Stimulated activated CD8-positive, alpha-beta memory T cell treated with anti-CD3 and anti-CD28 coated beads, Interleukin-2, amount 100 ng/mL, for 48 hours (primary cell): ENCODE measurements at places on chromosomes 6 and 20.
A peak's percentile ranks its signal among the peaks of the same experiment; 100 is the strongest.

DNA sequence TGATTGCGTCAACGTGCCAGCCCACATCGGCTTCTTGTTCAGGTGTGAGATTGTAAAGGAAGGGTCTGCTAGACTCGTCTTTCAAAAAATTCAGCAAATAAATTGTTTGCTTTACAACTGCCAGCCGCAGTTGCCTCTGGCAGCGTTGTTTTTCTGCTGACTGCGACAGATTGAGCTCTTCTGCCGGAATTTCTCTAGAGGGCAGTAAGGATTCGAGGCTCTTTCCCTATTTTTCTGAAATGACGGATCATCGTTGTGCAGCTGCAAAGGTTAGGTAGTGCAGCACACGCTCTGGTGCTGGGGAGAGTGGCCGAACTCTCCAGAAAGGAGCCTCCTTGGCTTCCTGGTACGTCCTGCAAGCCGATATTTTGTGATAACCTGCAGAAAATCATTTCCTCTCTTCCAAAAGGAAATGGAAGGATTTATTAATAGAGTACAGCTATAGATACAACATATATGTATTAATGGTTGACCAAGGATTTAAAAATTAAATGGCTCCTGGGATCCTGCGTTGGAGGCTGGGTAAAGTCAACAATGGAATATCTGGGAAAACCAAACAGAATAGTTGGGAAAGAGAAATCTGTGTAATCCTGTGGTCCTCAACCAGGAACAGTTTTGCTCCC lies 121.9 kb upstream of the ZFP64 start:
- DNase-seq, result no peak

GRCh38 chr6:143169440-143169839 lies 108.8 kb downstream of the AIG1 start:
- no peak for DNase-seq

DNA sequence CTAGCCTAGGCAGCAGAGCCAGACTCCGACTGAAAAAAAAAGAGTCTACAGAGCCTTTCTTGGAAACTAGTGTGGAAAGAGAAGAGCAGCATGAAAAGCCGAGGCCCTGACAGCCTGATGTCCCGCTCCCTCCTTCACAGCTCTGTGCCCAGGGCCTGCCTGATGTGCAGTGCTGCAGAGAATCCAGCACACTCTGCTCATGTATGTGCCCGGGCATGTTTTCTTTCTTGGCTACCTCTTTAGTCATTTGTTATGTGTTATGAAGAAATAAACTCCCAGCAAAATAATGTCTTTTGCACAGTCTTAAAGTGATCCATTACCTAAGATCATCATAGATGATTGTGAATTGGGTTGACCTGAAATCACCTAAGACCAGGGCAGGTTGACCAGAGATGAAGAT lies 78.1 kb upstream of the EZR start:
- no peak for DNase-seq

DNA sequence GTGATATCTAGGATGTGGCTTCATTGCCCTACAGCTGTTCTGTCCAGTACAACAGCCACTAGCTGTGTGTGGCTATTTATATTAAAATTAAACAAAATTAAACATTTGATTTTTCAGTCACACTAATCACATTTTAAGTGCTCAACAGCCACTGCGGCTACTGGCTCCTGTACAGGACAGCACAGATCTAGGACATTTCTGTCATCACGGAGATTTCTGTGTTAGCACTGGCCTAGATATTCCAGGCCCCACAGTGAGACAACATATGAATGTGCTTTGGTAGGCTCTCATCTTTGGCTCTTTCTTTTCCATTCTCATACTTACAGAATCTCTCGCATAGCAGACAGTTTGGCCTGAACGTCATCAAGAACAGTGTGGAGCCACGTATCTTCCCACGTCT lies 48.4 kb upstream of the ZBTB24 start:
- DNase-seq, result no peak

GRCh38 chr6:117494283-117494682 lies 11.8 kb downstream of the DCBLD1 start:
- DNase-seq, result no peak

DNA sequence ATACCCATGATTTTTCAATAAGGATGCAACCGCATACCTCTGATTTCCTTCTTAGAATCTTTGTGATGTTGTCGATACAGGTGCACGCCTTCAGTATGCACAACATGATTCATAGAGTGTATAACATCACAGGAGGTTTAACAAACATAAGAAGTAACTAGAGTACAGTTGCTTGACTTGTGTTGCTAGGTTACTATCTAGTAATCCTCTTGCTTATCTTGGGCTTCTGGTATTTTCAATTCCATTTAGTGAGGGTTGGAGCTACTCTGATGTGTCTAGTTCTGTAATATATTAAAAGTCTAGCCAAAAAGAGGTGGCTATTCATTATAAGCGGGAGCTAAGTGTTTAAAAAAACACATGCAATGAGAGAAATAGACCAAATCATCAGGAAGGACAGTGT lies 85.5 kb upstream of the TENT5A start:
- DNase-seq, result no peak

GRCh38 chr20:40838509-40838908 lies 149.5 kb upstream of the MAFB start:
- no peak for DNase-seq

- DNase-seq, result peak; percentile 57
Measured at GRCh38 chr6:98834060-98835031, at the start of gene POU3F2. Gene POU3F2 (plus strand): TSS chr6:98834574. CDS start chr6:98834874, 300 bp downstream.

- no peak for DNase-seq
Measured at GRCh38 chr6:56361812-56362211, 114.4 kb upstream of the COL21A1 start.

- DNase-seq, result no peak
Measured at GRCh38 chr6:159700970-159701369, 7.9 kb upstream of the SOD2 start.

DNA sequence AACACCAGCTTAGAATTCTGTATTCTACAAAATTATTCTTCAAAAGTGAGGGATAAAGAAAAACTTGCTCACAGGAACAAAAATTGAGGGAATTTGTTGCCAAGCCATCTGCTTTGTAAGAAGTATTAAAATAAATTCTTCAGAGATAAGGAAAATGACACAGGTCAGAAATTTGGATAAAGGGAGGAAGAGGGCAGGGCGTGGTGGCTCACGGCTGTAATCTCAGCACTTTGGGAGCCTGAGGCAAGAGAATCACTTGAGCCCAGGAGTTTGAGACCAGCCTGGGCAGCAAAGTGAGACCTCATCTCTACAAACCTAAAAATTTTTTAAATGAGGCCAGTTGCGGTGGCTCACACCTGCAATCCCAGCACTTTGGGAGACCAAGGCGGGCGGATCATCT lies 11.8 kb downstream of the SMIM28 start:
- no peak for DNase-seq

- peak; percentile 69 for DNase-seq
Measured at GRCh38 chr6:157756708-157757429, 66.2 kb upstream of the SNX9 start.
